HuH-7.5 (cell line): ENCODE measurements at places on chromosomes 16 and 17.

DNA sequence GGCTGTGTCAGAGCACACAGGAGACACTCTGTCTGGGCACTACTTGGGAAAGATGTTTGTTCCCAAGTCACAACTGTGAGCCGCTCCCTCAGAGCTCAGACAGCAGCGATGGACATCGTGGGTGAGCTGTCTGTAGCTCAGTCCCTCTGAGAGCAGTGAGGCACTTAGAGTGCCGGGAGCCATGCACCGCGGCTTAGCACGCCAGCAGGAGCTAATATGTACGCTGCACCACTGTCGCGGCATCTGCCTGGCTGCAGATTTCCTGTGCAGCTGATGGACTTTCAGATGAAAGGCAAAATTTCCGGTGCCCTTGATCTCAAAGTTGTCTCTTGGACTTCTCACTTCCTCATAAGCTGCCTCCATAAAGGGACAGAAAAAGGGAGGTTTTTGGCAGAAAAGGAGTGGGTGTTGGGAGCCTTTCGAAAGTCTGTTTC, 92.8 kb upstream of the ZNF469 start:
- no peak for DNase-seq

- no peak for DNase-seq
These were observed 349 bp upstream of the SLC6A2 start for GRCh38 chr16:55655381-55655896.

GRCh38 chr16:49458656-49459445, 85.2 kb downstream of the C16orf78 start:
- DNase-seq, result no peak

GRCh38 chr16:2178321-2179106, 17.9 kb downstream of the CASKIN1 start:
- no peak for DNase-seq

DNA sequence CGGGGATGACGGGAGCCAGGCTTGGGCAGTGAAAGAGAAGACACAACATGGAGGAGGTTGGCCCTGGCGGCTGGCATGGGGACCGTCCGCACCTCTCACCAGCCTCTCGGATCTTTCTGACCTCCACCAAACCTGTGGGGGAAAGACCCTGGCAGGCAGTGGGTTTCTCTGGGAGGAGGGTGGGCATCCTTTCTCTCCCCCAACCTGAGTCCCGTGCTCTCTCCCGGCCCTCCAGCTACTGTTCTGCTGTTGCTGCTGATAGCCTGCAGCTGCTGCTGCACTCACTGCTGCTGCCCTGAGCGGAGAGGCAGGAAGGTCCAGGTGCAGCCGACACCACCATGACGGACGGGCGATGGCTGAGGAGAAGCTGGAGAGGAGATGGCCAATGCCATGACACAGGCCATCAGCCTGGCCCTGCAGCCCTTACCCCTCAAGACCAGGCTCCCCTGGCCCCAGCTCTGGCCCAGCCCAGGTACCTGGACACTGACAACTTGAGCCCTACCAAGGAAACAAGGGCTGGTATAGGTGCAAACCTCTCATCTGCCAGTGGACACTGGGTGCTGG, 7.4 kb downstream of the SMIM5 start:
- DNase-seq, result no peak

DNA sequence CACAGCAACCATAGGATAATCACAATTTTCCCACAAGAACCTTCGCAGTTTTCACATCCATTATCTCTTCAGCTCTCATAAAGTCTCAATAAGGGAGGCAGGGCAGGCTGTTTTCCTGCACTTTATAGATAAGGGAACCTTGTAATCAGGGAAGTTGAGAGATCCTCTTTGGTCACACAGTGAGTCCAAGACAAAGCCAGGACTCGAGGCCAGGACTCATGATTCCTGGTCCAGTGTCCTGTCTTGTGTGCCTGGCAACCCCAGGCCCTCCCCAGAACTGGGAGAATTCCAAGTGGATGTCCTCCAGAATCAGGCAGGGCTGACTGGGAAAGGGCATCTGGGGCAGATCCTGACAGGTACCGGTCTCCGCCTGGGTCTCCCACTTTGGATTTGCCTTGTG, 23.1 kb upstream of the PHF12 start:
- DNase-seq, result no peak

DNA sequence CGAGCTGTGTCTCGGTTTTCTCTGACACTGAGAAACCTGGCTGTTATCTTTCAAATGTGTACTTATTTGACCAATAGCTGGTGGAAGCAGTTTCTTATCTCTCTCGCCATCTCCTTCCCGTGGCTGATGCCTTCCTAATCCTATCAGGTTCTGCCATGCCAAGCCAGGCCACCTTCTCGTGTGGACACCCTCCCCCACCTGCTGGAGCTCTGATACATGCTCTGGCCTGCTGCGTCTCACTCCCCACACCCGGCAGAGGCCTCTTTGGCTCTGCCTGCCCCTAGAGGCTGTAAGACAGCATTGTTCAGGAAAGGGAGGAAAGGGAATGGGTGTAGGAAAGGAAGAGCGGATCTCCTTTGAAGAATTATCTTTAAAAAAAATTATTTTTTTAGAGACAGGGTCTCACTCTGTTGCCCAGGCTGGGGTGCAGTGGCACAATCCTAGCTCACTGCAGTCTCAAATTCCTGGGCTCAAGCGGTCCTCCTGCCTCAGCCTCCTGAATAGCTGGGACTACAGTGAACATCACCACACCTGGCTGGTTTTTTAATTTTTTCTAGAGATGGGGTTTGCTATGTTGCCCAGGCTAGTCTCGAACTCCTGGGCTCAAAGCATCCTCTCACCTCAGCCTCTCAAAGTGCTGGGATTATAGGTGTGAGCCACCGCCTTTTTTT, 7.5 kb upstream of the ARMC5 start:
- peak; percentile 61 for DNase-seq

DNA sequence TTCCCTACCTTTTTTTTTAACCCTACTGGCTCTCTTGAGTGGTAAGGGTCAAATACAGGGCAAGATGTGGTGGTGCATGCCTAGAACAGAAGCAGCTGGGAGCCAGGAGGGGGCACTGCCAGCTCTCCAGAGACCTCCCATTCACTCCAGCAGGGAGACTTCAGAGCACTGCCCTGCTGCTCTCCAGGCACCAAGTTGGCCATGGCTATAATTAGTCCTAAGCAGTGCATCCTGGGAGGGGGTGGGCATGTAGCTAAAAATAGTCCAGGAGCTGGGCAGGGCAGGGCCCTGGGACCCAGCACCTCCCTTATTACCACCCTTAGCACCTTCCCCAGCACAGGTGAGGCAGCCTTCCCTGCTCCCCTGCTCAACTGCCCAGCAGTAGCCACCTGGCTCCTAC, 3.5 kb downstream of the CORO6 start:
- no peak for DNase-seq

- DNase-seq, result no peak
These were observed 26.7 kb downstream of the C16orf54 start for GRCh38 chr16:29719063-29719462.

DNA sequence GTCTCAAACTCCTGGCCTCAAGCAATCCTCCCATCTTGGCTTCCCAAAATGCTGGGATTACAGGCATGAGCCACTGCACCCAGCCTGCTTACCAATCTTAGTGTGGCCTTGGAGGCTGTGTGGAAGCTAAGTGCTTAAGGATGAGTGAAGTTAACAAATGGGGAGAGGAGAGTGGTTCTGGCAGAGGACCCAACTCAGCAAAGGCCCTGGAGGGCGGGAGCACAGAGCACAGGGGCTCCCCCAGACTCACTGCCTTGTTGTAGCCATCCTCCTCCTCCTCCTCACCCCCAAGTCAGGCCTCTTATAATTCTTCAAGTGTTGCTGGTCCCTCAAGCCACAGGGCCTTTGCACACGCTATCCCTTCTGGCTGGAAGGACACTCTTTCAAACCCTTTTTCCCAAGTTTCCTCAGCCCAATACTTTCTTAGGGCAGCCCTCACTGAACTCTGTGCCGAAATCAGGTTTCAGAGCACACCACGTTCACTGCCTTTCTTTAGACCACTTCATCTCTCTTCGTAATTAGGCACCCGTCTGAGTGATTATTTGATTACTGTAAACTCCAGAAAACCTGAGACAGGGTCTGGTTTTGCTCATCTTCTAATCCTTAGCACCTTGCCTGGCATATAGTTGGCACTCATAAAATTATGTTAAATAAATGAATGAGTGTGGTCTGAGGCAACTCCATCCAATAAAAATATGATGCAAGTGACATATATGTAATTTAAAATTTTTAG, 23.4 kb downstream of the NGFR start:
- peak; percentile 4 for DNase-seq

DNA sequence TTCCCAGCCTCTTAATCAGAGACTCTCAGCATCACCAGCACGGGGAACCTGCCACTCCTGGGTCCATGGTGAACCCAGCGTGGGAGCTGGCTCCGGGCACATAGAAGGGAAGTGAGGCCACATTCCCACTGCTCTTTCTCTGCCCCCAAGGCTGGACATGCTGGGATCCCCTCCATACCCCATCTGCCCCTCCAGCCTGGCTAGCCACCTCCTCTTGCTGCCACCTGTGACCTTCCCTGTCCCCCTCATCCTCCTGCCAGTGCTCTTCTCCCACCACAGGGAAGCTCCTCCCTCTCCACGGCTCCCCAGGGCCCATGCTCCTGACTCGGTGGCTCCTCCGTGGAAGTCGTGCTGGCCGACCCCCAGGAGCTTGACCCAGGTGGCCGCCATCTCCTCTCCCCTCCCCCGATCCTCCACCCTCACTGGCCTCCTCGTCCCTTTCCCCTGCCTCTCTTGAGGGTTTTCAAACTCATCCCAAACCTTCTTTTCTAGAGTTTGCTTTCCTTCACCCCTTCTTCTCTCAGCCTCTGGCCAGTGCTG, 139.1 kb upstream of the CHMP6 start:
- DNase-seq, result no peak

DNA sequence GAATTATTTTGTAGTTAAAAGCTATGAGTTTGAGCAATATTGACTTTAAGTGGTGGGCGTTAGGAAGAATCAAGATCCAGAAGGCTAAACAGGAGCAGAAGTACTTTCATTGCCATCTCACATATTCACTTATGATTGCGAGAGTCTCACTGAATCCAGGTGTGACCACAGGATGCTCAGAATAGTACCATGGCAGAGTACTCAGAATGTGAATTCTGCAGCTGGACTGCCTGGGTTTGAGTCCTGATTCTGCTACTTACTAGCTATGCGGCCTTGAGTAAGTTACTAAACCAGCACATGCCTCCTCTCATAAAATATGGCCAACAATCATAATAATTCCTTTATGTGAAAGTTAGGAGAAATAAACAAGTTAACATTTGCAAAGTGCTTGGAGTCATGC, 109.5 kb downstream of the CA10 start:
- DNase-seq, result no peak

GRCh38 chr17:56793531-56793930, 40.2 kb downstream of the C17orf67 start:
- DNase-seq, result no peak

GRCh38 chr17:8803531-8804420, 4.6 kb upstream of the MFSD6L start:
- DNase-seq, result no peak

GRCh38 chr17:42135664-42136653, 13.4 kb downstream of the HSPB9 start:
- peak; percentile 59 for DNase-seq

DNA sequence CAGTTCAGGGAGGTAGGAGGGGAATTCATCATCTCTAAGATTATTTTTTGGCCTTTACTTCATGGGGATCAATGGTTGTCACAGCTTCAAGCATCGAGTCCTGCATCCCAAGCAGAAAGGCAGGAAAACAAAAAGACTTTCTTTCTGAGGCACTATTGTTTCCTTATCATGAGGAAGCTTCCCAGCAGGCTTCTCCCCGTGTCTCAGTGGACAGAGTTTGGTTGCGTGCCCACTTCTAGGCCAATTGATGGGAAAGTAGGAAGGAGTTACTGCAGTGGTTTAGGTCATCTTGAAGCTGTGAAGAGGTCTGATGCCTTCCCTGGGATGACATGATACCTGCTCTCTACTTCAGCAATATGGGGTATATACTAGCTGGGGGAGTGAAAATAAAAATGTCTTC, 175.3 kb upstream of the CDH13 start:
- no peak for DNase-seq

GRCh38 chr16:15037745-15038144, 18.1 kb downstream of the NTAN1 start:
- DNase-seq, result no peak

DNA sequence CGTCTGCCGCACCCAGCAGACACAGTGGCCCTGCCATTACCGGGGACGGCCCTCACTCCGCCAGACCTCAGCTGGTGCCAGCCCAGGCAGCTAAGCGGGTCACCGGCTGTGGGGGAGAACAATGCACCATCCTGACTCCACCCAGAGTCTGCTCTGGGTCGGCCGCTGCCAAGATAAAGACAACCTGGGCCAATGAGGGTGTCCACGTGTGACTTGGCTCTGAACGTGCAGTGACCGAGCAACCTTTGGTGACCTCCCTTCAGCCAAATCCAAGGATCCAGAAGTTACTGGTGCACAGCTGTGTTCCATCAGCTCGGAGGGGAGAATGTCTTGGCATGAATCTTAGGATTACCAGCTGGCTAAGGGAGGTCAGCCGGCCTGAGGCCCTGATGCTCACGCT, 155.9 kb downstream of the NTN1 start:
- no peak for DNase-seq

- DNase-seq, result no peak
These were observed 867 bp upstream of the LIMD2 start for GRCh38 chr17:63700528-63701455.

DNA sequence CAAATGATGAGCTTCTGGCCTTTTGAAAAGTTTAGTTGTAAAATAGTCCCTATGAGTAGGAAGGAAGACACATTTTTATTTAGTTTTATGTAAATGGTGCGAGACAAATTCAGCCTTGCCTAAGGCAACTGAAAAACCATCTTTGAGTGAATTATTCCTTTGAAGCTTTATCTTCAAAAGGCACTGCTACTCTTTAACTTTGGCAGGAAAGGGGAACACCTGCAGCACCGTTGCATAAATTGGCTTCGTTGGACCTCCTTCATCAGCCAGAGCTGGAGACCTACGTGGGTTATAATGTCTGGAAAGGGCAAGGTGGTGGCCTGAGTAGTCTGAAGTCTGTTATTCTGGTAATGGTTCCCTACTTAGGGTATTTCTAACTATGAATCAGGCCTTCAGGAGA, 373.5 kb downstream of the KCNJ2 start:
- DNase-seq, result no peak

DNA sequence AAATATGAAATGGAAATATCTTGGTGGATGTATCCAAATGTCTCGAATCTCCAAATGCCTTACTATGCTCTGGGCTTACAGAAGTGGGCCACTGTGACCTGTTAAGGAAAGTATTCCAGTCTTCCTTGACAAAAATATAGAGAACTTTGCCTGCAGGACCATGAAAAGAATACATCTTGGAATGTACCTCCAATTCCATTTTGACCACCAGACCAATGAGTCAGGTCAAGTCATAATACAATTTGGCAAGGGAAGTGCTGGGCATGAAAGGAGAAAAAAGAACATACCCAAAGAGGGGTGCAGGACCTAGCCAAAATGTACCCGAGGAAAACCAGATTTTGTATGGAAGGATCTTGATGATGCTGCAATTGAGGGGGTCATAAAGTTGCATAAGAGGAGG, 1153.7 kb upstream of the GOT2 start:
- DNase-seq, result no peak

GRCh38 chr16:67339453-67339852, 12.8 kb downstream of the LRRC36 start:
- no peak for DNase-seq

GRCh38 chr16:22012241-22012640, 4.3 kb downstream of the MOSMO start:
- no peak for DNase-seq
